ENCODE measurements at places on chromosomes 2 and 18.

DNA sequence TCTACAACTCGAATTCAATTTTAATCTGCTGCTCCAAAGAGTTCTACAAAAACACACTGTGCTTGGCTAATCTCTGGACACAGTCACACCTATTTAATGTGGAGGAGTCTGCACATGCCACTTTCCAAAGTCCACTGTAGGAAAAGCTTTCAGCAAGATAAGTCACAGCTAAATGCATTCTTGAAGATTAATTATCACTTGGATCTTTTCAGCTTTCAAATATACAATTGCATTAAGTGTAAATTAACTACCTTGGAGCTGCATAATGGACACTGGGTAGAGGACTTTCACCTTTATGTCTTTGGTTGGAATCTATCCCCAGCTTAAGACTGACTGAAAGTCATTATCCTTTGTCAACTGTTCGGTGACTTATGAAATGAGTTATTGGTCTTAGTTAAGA, 565.1 kb downstream of the PIK3C3 start:
- no peak for DNase-seq

DNA sequence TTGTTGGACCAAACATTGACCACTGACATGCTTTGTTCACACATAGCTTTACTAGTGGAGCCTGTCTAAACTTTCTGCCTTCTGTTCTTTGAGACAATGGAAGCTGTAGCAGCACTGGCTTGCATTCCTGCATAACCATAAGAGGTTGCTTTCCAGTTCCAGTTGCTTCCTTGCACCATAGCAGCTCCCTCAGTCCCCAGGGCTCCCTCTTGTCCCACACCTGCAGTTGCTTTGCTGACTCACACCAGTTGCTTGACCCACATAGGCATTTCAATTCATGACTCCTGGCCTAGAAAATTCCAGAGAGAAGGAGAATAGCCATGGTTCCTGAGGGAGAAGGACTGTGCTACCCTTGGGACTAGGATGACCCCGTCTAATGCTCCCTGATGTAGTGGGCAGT, 20.9 kb downstream of the SGPP2 start:
- DNase-seq, result no peak

DNA sequence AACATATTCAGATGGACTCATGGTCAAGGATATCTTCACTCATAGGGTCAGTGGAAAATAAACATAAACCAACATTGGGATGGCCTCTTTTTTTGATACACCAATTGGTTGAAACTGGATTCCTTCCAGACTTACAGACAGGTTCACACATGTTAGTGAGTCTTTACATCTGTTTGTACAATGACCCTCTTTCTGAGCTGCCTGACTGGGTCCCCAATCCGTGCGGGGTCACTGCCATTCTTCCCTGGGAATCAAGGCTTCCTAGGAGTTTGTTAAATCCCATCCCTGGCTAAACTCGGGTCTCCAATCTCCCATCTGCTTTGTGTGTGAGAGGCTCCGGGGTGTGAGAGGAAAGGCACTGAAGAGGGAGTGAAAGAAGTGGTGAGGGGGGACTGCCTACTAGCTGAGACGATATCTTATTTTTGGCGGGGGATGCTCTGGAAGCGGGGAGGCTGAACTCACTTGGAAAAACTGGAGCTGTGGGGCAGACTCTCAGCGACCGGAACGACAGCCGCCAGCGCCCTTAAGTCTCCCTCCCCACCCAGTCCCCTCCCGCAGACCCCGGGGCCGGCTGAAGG, 487 bp downstream of the STARD6 start:
- no peak for DNase-seq

- DNase-seq, result no peak
Measured at GRCh38 chr2:34519659-34520058, 920.6 kb upstream of the FAM98A start.

DNA sequence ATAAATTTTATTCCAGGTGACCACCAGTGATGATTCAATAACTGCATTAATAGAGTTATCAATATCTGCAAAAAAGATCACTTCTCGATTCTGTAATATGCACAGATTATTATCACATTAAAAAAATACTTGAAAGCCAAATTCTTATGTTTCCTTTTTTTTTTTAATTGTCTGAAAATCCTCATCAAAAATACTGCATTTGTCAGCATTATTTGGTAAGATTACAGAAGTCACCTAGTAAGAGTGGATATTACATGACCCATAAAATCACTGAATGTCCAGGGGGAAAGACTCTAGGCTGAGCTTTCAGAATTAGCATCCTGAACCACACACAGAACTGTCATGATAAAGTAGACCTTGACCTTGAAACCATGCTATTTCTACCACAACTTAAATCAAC, 617.2 kb upstream of the CDH7 start:
- DNase-seq, result no peak

- no peak for DNase-seq
Measured at GRCh38 chr18:49168281-49168985, 217.7 kb upstream of the SMAD7 start.

- DNase-seq, result no peak
Measured at GRCh38 chr2:133716166-133716565, 147.9 kb upstream of the NCKAP5 start.

- no peak for DNase-seq
Measured at GRCh38 chr2:16154501-16155280, 214.3 kb downstream of the MYCN start.

GRCh38 chr2:38656866-38657480, 8.9 kb upstream of the GALM start:
- no peak for DNase-seq

DNA sequence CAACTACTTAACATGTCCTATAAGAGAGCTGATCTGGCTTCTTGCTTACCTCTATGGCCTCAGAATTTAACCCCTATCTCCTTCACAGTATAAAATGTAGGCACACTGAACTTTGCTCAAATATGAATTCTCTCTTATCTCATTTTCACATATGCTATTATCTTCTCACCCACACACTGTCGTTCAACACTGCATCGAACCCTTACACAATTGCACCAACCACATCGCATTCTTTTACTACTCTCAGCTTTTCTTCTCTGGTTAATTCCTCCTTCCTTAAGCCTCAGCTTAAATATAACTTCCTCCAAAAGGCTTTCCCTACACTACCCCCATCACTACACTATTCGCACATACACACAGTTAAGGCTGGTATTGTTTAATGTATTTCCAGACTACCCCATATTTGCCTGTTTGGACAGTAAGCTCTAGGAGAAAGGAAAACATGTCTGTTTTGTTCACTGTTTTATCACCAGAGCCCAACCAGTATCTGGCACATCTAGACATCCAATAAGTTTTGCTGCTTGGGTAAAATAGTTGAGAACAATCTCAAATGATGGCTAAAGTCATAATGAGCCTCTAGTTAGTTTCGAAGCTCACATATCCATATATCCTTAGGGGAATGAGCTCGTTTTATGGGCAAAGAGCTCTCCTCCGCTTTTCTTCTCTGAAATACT, 47.7 kb downstream of the HIBCH start:
- DNase-seq, result no peak

DNA sequence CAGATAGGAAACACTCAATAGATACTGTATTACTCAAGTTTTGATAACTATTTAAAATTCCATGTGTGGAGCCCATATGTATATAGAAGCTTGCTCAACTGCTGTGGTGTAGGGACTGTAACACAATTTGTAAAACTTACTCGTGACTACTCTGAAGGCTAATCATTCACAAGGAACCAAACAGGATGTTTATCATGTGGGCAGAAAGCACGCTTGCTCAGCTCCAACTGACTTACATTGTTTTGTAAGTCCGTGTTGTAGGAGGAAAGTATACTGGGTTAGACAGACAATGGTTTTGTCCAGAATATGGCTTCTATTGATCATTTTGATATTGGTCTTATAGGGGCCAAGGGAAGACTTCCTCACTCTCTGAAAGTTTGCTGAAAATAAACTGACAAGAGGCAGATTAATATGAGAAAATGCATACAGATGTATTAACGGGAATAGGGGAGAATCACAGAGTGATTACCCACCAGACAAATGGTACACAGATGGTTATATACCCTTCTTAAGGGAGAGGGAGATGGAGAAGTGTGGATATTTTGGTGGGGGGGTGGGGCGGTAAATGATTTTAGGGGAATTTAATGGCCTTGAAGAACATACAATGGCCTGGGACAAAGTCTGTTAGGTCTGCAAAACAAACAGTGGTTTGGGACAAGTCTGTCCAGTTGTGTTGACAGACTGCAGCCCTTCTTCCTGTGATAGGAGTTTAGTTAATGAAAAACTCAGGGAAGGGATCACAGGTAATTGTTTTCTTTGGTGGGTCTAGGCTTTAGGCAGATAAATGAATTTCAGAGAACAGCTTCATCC, 259.3 kb upstream of the SP5 start:
- DNase-seq, result no peak

DNA sequence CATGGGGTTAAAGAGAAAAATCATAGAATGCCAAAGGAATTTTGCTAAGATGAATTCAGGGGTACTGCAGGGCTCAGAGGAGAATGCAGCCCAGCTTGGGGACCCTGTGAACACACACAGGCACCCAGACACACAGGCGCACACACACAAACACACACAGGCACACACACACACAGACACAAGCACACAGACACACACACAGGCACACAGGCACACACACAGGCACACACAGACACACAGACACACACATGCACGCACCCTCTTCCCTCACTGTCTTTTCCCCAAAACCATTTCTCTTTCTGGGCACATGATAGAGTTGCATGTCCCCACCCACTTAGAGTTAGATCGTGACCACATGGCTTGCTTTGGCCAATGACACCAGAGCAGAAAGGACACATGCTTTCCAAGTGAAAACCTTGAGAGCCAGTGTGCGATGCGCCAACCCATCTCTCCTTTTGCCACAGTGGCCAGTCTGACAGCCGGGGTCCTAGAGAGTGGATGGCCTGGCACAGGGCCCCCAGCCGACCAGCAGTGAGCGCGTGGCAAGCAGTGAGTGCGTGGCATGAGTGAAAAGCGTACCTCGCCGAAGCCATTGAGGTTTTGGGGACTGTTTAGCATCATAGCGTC, 163.3 kb downstream of the KLHL29 start:
- DNase-seq, result no peak

DNA sequence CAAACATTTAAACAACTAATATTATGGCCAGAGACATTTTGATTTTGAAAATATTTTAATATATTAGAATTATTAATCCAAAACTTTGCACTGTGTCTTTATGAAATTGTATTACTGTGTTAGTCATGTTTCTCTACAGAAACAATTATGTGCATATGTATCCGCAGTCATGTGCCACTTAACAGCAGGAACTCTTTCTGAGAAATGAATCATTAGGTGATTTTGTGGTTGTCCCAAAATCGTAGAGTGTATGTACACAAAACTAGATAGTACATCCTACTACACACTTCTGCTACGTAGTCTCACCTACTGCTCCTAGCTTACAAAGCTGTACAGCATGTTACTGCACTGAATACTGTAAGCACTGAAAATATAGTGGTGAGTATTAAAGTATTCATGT, 479.2 kb upstream of the DSEL start:
- no peak for DNase-seq

GRCh38 chr2:168538133-168538532, 82.1 kb downstream of the CERS6 start:
- no peak for DNase-seq

GRCh38 chr2:71728036-71728435, 274.7 kb downstream of the DYSF start:
- DNase-seq, result no peak

DNA sequence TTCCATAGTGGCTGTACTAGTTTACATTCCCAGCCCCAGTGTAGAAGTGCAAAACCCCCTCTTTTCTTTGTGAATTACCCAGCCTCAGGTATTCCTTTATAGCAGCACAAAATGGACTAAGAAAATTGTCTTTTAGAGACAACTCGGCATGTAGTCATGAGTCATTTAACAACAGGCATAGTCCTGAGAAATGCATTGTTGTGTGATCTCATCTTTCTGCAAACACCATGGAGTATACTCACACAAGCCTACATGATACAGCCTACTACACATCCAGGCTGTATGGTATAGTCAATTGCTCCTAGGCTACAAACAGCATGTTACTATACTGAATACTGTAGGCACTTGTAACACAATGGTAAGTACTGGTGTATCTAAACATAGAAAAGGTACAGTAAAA, 44.4 kb upstream of the MBP start:
- DNase-seq, result peak; percentile 49

DNA sequence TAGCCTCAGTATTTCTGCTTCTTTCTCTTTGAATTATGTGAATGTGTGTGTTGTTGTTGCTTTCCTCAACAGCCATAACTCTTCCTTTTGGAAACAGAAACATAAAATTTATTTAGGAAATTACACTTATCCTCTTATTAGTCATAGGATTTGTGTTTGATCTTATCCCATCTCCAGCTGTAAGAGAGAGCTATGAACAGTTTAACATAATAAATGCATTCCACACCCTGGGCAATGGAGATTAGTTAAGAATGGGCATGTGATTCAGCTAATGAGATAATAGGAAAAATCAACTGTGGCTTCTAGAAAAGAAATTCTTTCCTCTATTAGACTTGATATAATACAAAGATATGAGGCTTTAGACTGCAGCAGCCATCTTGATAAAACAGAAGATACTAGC, 55.0 kb downstream of the SCN7A start:
- no peak for DNase-seq

GRCh38 chr2:37441055-37441454, 96.6 kb downstream of the QPCT start:
- DNase-seq, result no peak

GRCh38 chr2:239049421-239050251, 201.8 kb downstream of the TWIST2 start:
- peak; percentile 59 for DNase-seq

DNA sequence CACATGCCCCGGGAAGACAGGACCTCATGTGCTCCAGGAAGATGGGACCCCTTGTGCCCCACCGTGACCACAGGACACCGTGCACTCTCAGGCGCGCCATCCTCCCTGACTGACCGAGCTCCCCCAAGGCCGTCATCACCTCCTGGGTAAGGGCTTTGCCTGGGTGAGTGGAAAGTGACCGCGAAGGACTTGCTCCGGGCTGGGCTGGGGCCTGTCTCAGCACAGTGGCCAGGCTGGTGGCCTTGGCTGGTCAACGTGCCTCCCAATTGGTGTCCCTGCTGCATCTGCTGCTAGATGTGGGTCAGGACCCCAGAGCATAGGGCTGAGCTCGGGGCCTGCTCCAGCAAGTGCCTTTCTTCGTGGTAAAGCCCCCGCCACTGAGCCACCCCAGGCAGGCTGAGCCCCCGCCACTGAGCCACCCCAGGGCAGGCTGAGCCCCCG, 69.7 kb upstream of the CTDP1 start:
- no peak for DNase-seq

DNA sequence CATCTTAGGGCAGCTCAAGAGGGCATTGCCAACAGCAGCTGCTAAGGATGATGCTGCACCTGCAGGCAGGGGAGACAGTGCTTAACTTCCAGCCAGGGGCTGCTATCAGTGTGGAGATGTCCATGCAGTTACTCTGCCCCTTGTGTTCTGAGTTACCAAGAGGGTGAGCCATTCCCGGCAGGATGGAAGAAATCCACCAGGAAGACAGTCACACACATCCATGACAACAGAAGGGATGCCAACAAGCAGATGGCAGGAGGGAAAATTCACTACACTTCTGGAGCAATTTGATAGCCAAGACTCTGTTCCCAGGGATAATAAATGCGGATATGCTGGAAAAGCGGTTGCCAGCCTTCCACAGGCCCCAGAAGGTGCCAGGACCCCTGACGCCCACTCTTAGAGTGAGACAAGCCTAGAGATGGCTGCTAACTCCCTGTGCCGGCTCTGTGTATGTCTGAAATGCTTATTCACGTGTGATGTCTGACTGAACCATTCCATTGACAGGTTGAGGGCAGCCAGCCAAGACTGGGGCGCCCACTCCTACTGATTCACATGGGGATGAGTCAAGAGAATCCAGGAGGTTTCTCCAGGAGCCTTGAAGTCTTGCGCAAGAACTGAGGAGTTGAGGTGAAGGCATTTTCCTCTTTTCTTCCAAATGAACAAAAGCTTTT, 24.5 kb downstream of the LOXHD1 start:
- DNase-seq, result no peak

GRCh38 chr2:106851087-106851874, 34.7 kb downstream of the ST6GAL2 start:
- DNase-seq, result no peak

Measured in fibroblast of skin of back (primary cell).